NCI-H1092 (cell line): ENCODE measurements at places on chromosomes 4 and X.
A peak's percentile ranks its signal among the peaks of the same experiment; 100 is the strongest.

- DNase-seq, result no peak
These were observed 531 bp upstream of the MANBA start for GRCh38 chr4:102761296-102761701.

GRCh38 chrX:29834764-29835163 is 380.6 kb upstream of the MAGEB2 start:
- DNase-seq, result no peak

GRCh38 chr4:6728320-6729029 is 12.5 kb downstream of the BLOC1S4 start:
- no peak for DNase-seq

GRCh38 chrX:49155243-49155899 is 7.2 kb upstream of the MAGIX start:
- no peak for DNase-seq

DNA sequence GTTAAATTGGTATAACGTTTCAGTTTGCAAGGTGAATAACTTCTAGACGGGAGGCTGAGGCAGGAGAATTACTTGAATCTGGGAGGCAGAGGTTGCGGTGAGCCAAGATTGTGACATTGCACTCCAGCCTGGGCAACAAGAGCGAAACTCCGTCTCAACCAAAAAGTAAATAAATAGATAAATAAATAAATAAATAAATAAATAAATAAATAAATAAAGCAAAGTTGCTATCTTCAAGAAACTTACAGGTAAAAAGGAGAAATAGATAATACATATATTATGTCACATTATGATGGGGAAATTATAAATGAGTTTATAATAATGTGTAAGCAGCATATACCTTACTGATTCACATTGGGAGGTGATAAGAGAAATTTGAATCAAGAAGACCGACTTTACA is 1966.0 kb downstream of the PCDH7 start:
- no peak for DNase-seq

DNA sequence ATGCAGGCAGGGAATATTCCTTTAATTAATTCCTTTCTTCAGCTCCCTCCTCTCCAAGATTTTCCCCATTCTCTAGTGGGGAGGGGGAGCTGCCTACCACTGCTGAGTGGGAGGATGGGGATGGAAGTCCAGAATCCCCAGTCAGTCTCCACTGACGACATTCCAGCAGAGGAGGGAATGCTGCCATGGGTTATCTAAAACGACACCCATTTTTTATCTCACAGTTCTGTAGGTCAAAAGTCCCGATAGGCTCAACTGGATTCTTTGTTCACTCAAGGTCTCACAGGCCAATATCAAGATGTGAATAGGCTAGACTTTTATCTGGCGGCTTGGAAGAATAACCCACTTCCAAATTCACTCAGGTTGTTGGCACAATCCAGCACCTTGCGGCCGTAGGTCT is 64.4 kb downstream of the SH3KBP1 start:
- no peak for DNase-seq

DNA sequence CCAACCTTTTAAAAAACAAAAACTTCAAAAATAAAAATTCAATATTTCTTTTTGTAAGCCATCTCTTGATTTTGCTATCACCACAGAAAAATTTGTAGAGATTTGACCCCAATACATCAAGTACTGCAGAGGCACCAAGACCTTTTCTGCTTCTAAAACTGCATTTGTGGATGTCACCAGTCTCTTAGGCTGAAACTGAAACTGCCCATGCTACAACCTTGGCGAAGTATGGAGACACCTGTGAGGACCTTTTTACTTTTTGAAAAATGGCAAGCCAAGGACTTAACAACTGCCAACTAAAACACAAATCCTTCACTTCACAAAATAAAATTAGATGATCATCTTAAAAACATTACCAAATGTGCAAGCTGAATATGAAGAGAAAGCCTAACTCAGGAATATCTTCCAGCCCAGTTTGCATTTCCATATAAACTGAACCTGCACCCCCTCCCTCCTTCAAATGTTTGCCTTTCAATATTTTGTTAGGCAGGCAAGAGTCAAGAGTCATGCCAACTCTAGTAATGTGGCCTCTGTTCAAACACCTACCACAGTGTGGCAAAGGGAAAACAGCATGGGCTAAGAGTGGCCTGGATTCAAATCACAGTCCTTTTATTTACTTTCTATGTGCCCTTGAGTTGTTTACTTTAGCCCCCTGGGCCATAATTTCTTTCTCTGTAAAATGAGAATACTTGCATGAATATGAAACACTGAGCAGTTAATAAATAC is 389.4 kb downstream of the OPHN1 start:
- DNase-seq, result peak; percentile 61

GRCh38 chr4:41144812-41145211 is 69.5 kb downstream of the APBB2 start:
- DNase-seq, result no peak

GRCh38 chrX:95318882-95319281 is 1365.8 kb upstream of the DIAPH2 start:
- DNase-seq, result no peak

- DNase-seq, result no peak
These were observed 10.1 kb downstream of the PDLIM3 start for GRCh38 chr4:185524888-185525863.

GRCh38 chrX:13581554-13581953 is 12.2 kb downstream of the EGFL6 start:
- no peak for DNase-seq

GRCh38 chr4:893276-893994 is 38.7 kb downstream of the GAK start:
- DNase-seq, result no peak

DNA sequence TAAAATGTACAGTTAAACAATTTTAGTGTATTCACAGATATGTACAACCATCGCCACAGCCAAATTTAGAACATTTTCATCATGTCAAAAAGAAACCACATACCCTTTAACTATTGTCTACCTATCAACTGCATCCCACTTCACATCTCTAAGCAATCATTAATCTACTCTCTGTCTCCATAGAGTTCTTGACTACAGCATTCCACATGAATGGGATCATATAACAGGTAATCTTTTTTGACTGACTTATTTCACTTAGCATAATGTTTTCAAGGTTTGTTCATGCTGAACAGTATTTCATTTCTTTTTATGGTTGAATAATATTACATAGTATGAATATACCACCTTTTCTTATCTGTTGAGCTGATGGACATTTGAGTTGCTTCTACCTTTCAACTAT is 281.4 kb upstream of the EDA2R start:
- no peak for DNase-seq

GRCh38 chrX:15471028-15471427 is 22.1 kb downstream of the PIR start:
- peak; percentile 43 for DNase-seq

DNA sequence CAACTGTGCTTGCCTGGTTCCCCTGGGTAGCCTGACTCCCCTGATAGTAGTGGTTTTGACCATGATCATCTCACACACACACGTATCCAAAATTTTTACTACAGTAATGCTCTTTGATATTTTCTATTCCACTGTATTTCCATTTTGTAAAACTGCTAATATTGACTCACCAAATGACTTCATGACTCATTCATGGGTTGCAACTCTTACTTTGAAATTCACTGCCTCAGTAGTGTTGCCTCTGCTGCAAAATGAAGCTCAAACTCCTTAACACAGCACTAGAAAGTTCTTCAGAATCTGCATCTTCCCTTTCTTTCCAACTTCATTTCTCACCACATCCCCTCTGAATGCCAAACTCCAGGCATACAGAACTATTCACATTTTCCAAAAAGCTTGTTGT is 20.3 kb downstream of the QRFPR start:
- no peak for DNase-seq

- DNase-seq, result no peak
These were observed 255.1 kb upstream of the GPRIN3 start for GRCh38 chr4:89562746-89563145.

DNA sequence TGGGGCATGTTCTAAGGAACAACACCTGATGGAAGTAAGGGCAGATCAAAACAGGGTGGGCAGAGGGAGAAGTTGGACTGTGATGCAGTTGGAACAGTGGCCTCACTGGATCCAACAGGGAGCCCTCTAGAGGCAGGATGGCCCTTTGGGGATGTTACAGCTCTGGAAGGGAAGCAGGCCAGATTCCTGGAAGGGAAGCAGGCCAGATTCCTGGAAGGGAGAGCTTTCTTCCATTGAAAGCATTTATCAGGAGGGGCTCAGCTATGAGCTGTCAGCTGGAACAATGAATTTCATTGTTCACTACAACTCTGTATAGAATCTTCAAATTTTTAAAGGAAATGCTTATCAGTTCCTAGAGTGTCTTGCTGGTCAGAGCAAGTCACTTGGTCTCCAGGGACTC is 17.7 kb downstream of the IL15 start:
- DNase-seq, result no peak

DNA sequence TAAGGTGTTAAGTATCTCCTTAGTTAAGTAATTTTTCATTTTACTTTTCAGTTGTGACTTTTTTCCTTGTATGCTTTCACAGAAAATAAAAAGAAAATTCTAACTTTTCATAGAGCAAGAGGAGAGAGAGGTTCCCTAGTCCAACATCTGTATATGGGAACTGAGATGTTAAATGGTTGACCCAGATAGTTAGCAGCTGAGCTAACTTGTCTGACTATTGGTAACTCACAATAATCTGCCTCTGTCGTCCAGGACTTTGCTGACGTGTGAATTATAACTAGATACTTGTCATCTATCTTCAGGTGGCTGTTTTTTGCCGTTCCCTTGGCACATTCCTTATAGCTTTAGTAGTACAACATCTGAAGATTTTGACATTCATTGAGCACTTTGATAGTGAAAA is 29.9 kb downstream of the TBC1D19 start:
- no peak for DNase-seq

- DNase-seq, result no peak
These were observed 102.8 kb downstream of the FRMPD4 start for GRCh38 chrX:12241026-12241425.

- no peak for DNase-seq
These were observed 111.5 kb upstream of the UGT8 start for GRCh38 chr4:114487101-114487500.

- no peak for DNase-seq
These were observed 110.7 kb upstream of the ADRA2C start for GRCh38 chr4:3655485-3655884.

GRCh38 chr4:1842339-1842895 is 13.5 kb downstream of the LETM1 start:
- DNase-seq, result no peak

DNA sequence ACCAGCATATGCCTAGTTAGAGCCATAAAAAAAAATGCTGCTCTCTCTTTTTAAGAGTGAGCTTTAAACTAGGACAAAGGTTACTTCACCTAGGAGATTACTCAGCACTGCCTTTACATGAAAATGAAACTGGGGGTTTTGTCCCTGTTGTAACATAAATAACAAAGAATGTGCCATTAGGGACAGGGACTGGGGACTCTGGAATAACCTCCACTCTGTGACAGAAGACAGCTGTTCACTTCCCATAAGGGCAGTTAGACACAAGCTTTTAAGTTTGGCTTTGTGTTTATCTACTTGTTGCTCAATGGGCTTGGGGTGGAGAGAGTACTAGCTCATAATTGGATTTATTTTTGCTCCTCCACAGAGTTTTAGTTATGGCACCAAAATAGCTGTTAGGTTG is 11.9 kb downstream of the ENPEP start:
- no peak for DNase-seq

GRCh38 chrX:124028182-124028581 is 66.7 kb downstream of the STAG2 start:
- no peak for DNase-seq

- DNase-seq, result no peak
These were observed 89.4 kb upstream of the AFAP1 start for GRCh38 chr4:8028884-8029568.

GRCh38 chr4:136342666-136343065 is 1189.6 kb downstream of the PCDH18 start:
- no peak for DNase-seq

DNA sequence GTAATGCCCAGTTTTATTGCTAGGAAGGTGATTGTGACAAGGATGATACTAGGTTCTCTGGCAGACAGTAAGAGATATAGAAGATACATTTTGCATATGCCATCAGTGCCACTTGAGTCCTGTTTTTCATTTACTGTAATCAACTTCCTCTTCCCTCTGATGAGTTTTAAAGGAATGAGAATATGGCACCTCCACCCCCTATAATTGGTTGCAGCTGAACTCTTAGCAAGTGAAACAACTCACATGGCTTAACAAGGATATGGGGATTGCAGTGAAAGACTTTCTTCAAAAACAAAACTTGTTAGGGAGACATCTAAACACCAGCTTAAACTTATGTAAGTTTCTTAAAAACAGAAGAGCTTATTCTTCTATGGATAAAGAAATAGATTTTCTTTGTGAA is 90.0 kb downstream of the AREG start:
- DNase-seq, result no peak
